ENCODE measurements at places on chromosomes 16 and 17. TPM values are rescaled to one million over a fixed set of nuclear protein-coding genes. Genes with fewer than 3 reads are reported as not detected.

DNA sequence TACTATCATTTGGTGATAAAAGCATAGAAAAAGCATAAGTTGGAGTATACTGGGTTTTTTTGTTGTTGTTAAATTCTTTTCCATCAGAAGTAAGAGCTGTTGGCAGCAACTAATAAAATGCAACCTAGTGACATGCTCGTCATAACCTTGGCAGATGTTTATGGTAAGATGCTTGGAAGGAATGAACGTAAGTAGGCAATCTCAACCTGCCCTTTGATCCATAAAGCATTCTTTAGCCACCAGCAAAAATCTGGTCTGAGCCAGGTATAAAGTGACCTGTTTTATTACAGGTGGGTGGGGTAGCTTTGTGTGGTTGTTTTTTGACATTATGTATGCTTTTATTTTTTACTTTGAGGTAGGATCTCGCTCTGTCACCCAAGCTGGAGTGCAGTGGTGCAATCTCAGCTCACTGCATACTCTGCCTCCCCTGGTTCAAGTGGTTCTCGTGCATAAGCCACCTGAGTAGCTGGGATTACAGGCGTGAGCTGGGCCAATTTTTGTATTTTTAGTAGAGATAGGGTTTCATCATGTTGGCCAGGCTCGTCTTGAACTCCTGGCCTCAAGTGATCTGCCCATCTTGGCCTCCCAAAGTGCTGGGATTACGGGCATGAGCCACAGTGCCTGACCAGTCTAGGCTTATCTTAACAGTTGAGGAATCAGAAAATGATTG lies 22.0 kb downstream of the WSB1 start:
- no peaks in the 10 kb centered on the region for H3K36me3 ChIP-seq
- DNase-seq, result no peak
- H3K27ac ChIP-seq, result peak overlapping the region; percentile 78
- no peak overlapping the region for H3K4me3 ChIP-seq

DNA sequence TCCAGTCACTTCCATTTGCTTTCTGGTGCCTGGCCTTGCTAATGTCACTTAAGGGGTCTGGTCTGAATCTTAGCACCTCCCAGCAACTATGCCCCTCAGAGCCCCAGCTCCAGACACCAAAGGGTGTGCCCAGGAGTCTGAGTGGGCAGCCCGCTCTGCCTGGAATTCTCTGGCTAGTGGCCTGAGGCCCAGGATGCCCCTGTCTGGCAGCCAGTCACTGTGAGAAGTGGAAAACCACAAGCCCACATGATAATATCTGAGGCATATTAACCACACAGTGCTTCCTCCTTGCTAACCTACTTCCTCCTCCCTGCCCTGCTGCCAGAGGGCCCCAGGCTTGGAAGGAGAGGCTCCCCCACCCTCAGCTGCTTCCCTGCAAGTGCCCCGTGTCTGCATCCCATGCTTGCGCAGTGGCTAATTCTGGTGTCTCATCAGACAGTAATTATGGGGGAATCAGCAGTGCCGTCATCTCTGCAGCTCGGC lies 14.0 kb downstream of the SRCIN1 start:
- H3K4me1 ChIP-seq, result no peaks in the 10 kb centered on the region
- H3K27me3 ChIP-seq, result peaks cover 13% of the 10 kb centered on the region
- no peak for DNase-seq
- no peaks in the 10 kb centered on the region for H3K36me3 ChIP-seq
- H3K27ac ChIP-seq, result no peak overlapping the region

The RCVRN gene
- 0.14 TPM for total RNA-seq

The DNAH17 gene
- total RNA-seq, result not detected

The TSNAXIP1 gene
- 0.93 TPM for total RNA-seq

DNA sequence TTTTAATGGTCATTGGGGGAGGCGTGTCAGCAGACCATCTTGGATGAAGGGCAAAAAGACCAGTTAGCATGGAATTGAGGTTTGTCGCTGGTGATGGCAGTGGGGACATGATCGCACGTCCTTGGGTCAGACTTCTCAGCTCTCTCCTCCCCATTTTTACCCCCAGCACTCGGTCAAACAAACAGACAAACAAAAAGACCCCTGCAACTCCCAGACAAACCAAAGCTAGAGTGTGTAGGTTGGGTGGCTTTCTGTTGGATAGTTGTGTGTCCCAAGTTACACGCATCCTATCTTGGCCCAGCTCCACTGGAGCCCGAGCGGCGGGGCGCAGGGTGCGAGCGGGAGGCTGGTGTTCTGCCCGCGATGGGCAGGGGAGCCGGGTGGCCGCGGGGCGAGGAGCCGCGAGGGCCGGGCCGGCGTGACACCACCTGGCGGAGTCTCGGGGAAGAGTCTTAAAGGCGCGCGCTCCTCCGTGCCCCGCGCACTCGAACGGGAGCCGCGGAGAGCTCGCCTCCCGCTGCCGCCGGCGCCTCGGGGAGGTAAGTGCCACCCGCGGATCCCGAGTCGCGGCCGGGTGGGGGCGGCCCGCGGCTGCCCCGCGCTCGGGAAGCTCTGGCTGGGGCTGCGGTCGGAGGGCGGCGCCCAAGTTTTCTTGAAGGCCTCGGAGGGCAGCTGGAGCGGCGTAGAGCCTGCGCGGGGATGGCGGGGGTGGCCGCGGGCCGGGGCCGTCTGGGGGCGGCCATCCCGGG lies 18.5 kb upstream of the NTN1 start:
- no peak for DNase-seq
- H3K36me3 ChIP-seq, result no peaks in the 10 kb centered on the region
- H3K27ac ChIP-seq, result no peak overlapping the region
- H3K4me3 ChIP-seq, result peak overlapping the region; percentile 54
- no peaks in the 10 kb centered on the region for H3K4me1 ChIP-seq

DNA sequence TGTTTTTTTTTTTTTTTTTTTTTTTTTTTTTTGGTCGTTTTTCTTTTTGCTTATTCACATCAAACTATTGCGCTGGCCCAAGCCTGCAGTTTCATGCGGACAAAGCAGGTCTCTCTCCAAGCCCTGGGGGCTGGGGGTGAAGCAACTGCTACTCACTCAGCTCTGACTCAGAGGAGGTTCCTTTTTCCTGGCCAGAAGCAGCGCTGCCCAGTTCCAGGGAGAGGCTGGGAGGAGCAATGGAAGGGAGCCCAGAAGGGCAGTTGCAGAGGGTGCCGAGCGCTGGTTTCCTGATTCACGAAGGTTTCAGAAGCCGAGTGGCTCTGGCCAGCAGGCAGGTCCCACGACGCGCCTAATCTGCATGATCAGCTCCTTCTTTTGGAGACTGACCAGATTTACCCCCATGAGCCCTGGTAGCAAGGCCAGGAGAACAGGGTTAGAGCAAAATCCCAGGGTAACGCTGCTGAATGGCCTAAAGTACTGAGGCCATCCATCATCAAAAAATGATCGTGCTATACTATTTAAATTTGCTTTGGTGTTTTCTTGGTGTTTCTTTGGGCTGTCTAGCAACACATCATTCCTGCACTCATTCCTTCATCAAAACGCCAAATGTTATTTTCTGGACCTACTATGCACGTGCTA lies 144.7 kb upstream of the SOX9 start:
- H3K4me1 ChIP-seq, result no peaks in the 10 kb centered on the region
- H3K27me3 ChIP-seq, result no peaks in the 10 kb centered on the region
- DNase-seq, result peak; percentile 89
- H3K27ac ChIP-seq, result peak overlapping the region; percentile 58
- H3K4me3 ChIP-seq, result peak overlapping the region; percentile 48
- no peaks in the 10 kb centered on the region for H3K36me3 ChIP-seq

The PTGES3L gene
- total RNA-seq, result 24.6 TPM

DNA sequence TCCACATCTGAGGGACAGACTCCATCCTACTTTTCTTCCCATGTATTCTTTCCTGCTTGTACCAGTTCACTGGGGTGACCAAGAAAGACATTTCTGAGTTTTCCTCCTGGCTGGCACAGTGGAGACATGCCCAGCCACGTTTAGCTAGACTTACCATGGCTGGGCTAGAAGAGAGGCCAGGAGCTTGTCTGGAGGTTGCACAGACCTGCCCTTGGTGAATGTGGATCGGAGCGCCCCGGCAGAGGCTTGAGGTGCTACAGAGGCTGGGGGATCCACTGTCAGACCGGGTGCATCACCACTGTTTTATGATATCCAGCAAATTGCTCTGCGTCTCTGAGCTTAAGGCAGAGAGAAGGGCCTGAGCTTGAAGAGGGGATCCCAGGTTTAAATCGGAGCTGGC lies 3.5 kb downstream of the IL4R start:
- no peak overlapping the region for H3K4me3 ChIP-seq
- DNase-seq, result no peak
- H3K27me3 ChIP-seq, result no peaks in the 10 kb centered on the region
- H3K27ac ChIP-seq, result peak overlapping the region; percentile 99
- peaks cover 90% of the 10 kb centered on the region for H3K4me1 ChIP-seq

GRCh38 chr16:10485698-10486382 lies 94.6 kb downstream of the EMP2 start:
- H3K27me3 ChIP-seq, result no peaks in the 10 kb centered on the region
- no peak for DNase-seq
- H3K4me3 ChIP-seq, result no peak overlapping the region
- no peaks in the 10 kb centered on the region for H3K4me1 ChIP-seq
- H3K36me3 ChIP-seq, result no peaks in the 10 kb centered on the region
- H3K27ac ChIP-seq, result no peak overlapping the region

DNA sequence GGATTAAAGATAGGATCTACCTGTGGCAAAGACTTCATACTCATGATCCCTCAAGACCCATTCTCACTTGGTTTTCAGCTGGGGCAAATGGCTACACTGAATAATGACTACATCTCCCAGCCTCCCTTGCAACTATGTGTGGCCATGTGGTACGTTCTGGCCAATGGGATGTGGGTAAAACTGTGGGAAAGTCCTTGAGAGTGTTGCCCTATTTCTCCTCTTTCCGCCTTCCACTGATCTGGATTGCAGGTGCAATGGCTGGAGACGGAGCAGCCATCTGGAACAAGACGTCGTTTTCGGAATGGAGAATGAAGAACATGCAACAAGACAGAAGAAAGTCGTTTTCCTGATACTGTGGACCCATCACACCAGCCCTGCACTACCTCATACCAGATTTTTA lies 48.5 kb downstream of the HAPSTR1 start:
- no peaks in the 10 kb centered on the region for H3K27me3 ChIP-seq
- no peak overlapping the region for H3K4me3 ChIP-seq
- no peak overlapping the region for H3K27ac ChIP-seq
- no peak for DNase-seq
- H3K4me1 ChIP-seq, result peaks cover 11% of the 10 kb centered on the region
- H3K36me3 ChIP-seq, result no peaks in the 10 kb centered on the region

DNA sequence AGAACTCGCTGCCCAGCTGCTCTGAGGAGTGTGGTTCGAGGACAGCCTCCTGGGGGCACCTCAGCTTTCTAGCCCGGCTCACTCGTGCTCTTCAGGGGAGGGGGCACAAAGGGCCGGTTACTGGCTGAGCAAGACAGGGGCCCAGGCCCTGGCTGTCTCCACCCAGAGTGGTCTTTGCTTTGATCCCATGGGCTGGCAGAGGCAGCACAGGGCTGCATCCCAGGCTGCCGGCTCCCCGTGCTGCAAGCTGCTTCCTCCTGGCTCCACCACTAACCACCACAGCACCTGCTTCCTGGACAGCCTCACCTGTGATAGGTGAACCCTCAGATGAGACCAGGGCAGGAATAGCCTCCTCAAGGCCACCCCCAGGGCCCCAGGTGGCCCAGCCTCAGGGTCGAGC lies 6.8 kb downstream of the SPPL2C start:
- no peak overlapping the region for H3K4me3 ChIP-seq
- no peaks in the 10 kb centered on the region for H3K36me3 ChIP-seq
- H3K27ac ChIP-seq, result no peak overlapping the region
- no peaks in the 10 kb centered on the region for H3K4me1 ChIP-seq
- DNase-seq, result peak; percentile 42
- peaks cover 5% of the 10 kb centered on the region for H3K27me3 ChIP-seq

The KRTAP9-1 gene
- total RNA-seq, result not detected

- no peaks in the 10 kb centered on the region for H3K36me3 ChIP-seq
- peak overlapping the region; percentile 48 for H3K4me3 ChIP-seq
- no peaks in the 10 kb centered on the region for H3K27me3 ChIP-seq
- DNase-seq, result peak; percentile 83
- H3K27ac ChIP-seq, result no peak overlapping the region
Observed at GRCh38 chr17:7989781-7990655, 12.4 kb upstream of the GUCY2D start.

DNA sequence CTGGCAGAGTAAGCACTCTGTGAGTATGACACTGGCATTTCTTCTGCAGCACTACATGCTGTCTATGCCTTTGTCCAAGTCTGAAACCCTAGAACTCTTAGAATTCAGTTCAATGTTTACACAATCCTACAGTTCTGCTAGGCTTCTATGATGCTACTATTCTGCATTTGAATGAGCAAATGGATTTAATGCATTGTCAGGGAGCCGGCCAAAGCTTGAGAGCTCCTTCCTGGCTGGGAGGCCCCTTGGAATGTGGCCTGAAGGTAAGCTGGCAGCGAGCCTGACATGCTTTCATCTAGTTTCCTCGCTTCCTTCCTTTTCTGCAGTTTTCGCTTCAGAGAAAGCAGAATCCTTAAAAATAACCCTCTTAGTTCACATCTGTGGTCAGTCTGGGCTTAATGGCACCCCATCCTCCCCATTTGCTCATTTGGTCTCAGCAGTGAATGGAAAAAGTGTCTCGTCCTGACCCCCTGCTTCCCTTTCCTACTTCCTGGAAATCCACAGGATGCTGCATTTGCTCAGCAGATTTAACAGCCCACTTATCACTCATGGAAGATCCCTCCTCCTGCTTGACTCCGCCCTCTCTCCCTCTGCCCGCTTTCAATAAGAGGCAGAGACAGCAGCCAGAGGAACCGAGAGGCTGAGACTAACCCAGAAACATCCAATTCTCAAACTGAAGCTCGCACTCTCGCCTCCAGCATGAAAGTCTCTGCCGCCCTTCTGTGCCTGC lies at the start of gene CCL2:
CCL2 (plus strand) TSS at position 635 of the 730 bp plus-strand sequence; CDS start at position 700, 65 bp downstream.
- H3K36me3 ChIP-seq, result no peaks in the 10 kb centered on the region
- H3K4me3 ChIP-seq, result peak within 1 kb of the TSS; percentile 55
- no peaks in the 10 kb centered on the region for H3K27me3 ChIP-seq

The C16orf86 gene
- total RNA-seq, result 3.7 TPM

DNA sequence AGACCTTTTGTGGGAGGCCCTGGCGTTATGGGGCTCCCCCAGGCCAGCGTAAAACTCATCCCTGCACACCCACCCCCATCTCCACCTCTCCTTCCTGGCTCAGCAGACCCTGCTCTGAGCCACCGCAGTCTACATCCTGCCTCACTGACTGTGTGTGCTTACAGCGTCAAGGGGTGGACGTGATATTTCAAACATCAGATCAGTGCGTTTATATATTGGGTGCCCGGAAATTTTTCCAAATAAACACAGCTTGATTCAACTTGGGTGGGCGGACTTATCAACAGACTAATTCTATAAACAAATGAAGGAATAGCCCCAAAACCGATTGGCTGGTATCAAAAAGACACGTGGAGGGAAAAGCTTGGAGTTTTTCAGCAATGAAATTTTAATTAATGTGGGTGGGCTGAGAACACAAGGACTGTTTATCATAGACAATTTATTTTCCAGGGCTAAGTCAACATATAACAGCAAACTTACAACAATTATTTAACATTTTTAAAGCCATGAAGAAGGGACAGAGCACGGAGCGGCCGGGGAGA lies at the start of gene FOXL1:
FOXL1 (plus strand) TSS at position 489 of the 539 bp plus-strand sequence. CDS start 175 bp downstream, outside the sequence.
- H3K36me3 ChIP-seq, result no peaks in the 10 kb centered on the region
- DNase-seq, result no peak
- peaks cover 5% of the 10 kb centered on the region for H3K4me1 ChIP-seq
- H3K4me3 ChIP-seq, result peak within 1 kb of the TSS; percentile 33

- H3K27ac ChIP-seq, result peak overlapping the region; percentile 82
- no peaks in the 10 kb centered on the region for H3K27me3 ChIP-seq
- no peak for DNase-seq
- H3K4me3 ChIP-seq, result peak overlapping the region; percentile 53
Observed at GRCh38 chr16:14487579-14487978, 142.5 kb downstream of the PARN start.

Data from heart left ventricle (tissue), 16 donors.